ENCODE measurements at places on chromosomes 11 and 22. TPM values are rescaled to one million over a fixed set of nuclear protein-coding genes. Genes with fewer than 3 reads are reported as not detected.

The APOL3 gene
- total RNA-seq = 10.4 TPM

DNA sequence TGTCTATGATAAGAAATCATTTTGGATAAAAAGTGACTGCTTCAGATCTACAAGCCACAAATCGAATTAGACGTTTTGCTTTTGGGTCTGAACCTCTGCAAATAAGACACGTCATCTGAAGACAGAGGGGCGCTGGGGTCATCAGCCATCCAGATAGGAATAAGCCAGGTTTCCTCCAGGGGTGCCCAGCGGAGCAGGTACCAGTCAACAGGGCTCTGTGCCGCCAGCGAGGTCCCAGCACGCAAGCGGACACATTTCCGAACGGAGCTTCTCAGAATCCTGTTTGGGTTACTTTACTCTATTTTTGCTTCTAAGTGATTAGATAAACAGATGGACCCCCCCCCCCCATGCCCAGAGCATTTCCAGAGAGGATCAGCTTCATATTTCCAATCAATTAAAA is 873.8 kb downstream of the BRD1 start:
- DNase-seq = no peak

DNA sequence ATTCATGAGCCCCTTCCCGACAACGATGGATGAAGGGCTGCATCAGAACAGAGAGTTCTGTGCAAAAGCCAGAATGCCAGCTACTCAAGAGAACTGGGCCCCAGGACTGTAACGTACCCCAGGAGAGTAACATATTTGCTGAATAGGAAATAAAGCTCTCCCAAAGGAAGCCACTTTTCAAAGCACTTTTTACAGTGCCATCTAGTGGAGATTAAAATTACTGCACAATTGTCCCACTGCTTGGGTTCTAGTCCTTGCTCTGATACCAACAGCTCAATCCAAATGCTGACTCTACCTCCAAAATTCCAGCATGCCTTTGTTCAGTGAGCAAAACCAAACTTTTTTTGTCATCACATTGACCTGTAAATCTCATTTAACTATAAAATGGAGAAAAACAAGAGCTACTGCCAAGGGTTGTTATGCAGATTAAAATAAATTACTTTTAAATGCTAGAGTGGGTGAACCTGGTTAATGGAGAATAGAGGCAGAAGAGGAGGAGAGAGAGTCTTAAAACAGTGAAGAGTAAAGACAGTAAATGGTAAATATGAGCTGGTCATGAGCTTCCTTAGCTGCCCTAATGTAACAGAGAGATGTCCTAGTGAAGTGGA is 87.6 kb upstream of the FSHB start:
- peak; percentile 32 for DNase-seq

GRCh38 chr11:126475014-126475991 is 119.8 kb downstream of the ST3GAL4 start:
- DNase-seq = no peak

The MMP27 gene
- total RNA-seq = not detected

GRCh38 chr11:57527056-57527631 is 3.4 kb downstream of the TIMM10 start:
- DNase-seq = peak; percentile 42

DNA sequence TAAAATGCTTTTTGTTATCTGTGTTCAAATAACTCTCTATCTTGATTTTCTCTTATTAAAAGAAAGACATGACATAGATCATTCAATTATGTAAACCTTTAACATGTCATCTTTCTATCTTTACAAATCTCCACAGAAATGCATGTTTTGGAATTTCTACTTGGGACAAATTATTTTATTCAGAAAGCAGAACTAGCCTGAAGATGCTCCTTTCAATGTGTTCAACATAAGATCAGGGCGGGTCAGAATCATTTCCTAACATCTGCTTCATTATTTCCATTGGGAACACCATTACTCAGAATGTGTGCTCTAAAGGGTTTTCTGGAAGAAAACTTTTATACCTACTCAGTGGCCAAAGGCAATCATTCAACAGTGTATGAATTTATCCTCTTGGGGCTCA is at the start of gene OR5AL1:
Gene OR5AL1 (plus strand): TSS at position 301 of the 400 bp plus-strand sequence.
- DNase-seq = no peak

DNA sequence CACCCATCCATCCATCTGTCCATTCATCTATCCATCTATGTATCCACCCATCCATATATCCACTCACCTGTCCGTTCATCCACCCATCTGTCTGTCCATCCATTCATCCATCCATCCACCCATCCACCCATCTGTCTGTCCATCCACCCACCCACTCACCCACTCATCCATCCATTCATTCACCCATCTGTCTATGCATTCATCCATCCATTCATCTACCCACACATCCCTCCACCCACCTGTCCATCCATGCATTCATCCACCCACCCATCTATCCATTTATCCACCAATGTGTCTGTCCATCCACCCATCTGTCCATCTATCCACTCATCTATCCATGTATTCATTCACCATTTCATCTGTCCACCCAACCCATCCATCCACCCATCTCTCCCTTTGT is 33.3 kb downstream of the NADSYN1 start:
- DNase-seq = no peak

- DNase-seq = no peak
Measured at GRCh38 chr11:82216927-82217570, 516.6 kb downstream of the FAM181B start.

GRCh38 chr22:32490279-32490678 is 15.7 kb downstream of the FBXO7 start:
- no peak for DNase-seq

Data from renal cortical epithelial cell (primary cell).